ENCODE measurements at places on chromosomes 2 and 18.

GRCh38 chr2:186327251-186327868 lies 158.7 kb upstream of the ZC3H15 start:
- DNase-seq = no peak

GRCh38 chr18:74115046-74115445 lies 32.6 kb downstream of the FBXO15 start:
- DNase-seq = no peak

- DNase-seq = no peak
Observed at GRCh38 chr2:218853766-218854165, 5.8 kb upstream of the WNT6 start.

GRCh38 chr2:206611736-206612135 lies 30.6 kb upstream of the FAM237A start:
- DNase-seq = no peak

GRCh38 chr18:49561289-49562193 lies at the start of gene LIPG:
LIPG (plus strand) TSS chr18:49562057; CDS start chr18:49562309, 252 bp downstream.
- DNase-seq = peak; percentile 66

- no peak for DNase-seq
Observed at GRCh38 chr18:79224381-79224780, 155.2 kb downstream of the ATP9B start.

- DNase-seq = no peak
Observed at GRCh38 chr2:189661957-189662321, 680 bp downstream of the ASNSD1 start.

- no peak for DNase-seq
Observed at GRCh38 chr2:235537186-235537585, 43.3 kb downstream of the AGAP1 start.

DNA sequence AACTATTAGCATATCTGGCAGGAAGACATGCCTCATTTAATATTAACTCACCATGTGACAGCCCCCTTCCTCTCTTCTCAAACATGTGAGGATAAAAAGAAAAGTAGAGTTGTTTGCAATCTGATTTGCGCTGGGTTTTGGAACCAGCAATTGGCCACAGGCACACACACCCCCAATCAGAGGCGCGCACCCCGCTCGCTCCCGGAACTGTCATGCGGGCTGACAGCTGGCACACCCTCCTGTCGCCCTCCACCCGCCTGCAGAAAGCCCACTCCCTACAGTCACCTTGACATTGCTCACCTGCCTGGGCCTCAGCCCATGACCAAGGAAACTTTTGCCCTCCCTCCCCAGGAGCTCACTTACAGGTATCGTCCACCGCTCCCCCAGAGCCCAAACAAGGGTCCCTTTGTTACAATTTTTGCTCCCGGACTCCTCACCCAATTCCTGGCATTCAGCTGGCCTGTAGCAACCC lies 1.1 kb downstream of the COBLL1 start:
- peak; percentile 24 for DNase-seq

- DNase-seq = no peak
Observed at GRCh38 chr2:128361376-128362131, 42.9 kb upstream of the HS6ST1 start.

DNA sequence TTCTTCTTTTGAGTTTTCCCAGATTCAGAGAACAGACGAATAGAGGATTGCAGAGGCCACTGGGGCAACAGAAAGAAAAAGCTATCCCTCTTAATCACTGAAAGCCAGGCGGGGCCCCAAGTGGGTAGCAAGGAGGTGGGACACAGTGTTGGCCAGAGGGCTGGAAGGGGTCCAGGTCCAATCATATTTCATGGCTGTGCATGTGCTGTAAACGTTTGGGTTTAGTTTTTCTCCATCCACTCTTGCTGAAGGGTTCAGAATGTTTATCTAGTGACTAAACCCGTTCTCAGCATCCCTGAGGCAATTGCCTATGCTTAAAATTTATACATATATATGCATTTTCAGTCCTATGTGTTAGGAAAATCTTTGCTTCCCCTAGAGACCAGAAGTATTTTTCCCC lies 99.4 kb upstream of the EPHA4 start:
- DNase-seq = no peak

- no peak for DNase-seq
Observed at GRCh38 chr2:20541294-20541640, 94.4 kb downstream of the RHOB start.

DNA sequence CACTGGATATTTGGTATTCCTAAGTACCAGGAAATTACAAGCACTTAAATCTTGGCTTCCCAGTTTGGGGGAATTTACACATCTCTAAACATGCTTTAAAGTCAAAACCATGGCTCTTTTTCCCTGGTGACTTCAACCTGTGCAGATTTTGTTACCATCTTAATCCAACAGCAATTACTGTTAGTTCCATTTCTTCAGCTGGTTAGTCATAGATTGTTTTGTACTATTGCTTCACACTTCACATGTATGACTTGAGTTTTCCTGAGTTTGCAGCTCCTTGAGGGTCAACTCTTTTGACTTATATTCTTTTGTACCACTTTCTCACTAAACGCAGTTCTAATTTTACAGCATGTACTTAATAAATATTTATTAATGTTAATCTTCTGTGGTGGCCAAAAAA lies 203.4 kb upstream of the RND3 start:
- no peak for DNase-seq

DNA sequence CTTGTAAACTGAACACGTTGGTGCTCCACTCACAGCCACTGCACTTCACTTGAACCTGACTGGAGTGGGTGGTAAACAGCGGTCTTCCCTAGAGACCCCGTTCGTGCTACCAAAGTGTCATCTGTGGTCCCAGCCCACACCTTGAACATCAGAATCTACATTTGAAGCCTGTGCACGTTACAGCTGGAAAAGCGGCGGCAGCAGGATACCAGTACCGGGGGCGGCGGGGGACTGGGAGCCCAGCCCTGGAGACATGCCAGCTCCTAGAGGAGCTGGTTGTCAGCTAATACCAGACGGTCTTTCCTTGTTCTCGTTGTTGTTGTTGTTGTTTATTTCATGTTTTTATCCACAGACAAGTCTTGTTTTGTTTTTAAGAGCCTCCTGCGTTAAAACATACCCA lies 156.7 kb downstream of the WDSUB1 start:
- peak; percentile 63 for DNase-seq

DNA sequence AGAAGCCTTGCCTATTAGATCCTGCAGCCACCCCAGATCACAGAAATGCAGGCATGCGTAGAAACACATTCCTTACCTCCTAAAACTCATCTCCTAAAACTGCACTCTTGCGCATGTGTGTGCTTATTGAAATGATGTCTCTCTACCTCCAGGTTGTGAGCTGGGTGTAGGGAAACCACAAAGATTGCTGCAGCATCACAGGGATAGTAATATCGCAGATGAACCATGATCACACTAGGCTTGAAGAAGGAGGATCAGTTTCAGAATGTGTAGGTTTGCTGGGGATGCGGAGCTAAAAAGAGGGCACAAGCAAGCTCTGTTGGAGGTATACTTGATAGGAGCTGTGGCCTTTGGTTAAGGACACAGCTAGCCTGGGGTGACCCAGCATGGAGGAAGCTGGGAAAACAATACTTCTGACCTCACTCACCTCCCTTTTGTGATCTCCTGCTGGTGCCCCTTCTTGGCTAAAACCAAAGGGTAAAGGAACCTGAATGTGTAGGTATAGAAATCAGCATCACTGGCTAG lies 118.8 kb downstream of the SETBP1 start:
- DNase-seq = no peak

- DNase-seq = no peak
Observed at GRCh38 chr2:115386465-115386864, 944.0 kb downstream of the DPP10 start.

DNA sequence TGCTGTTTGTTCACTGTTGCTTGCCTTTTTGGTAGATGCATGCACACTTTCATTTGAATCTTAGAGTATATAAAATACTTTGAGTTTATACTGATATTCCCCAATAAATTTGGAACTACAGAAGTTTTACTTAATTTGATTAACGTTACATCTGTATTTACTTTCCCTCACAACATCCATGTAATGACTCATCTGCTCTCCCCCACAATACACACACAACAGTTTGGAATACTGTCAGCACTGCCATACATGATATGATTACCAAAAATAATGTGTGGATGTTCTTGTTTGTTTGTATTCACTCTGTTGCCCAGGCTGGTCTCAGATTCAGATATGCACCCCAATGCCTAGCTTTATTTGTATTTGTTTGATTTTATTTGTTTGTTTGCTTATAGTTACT lies 144.2 kb downstream of the WDR7 start:
- no peak for DNase-seq

DNA sequence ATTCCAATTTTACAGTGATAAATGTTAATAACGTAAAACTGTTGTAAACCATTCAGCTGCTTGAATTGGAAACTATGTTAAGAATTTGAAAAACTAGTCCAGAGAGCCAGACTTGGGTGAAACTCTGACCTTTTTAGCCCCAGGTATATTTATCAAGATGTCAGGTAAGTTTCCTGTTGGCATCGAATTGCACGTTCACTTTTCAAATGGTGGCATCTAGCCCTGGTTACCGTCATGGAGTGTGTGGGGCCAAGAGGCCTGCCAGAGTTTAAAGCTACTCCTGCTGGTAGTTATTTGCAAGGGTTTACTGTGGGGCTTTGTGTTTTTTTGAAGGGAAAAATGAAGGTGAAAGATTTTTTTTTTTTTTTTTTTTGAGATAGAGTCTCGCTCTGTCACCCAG lies 109.9 kb downstream of the WDSUB1 start:
- no peak for DNase-seq

GRCh38 chr2:29273685-29274611 lies 158.7 kb downstream of the CLIP4 start:
- DNase-seq = no peak

DNA sequence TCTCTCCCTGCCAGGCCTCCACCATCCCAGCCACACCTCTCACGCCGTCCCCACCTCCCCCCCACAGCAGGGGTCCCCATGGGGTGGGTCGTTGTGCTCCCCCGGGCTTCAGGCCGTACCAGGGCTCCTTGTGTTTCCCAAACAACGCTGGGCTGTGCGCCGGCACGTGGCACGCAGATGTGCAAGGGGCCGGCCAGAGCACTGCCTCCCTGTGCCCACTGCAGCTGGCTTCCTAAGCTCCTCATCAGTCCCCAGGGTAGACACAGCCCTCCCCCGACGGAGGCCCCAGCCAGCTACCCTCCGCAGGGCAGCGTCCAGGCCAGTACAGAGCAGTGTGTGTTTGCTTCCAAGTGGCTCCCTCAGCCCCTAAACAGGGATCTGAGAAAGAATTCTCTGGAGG lies 34.0 kb downstream of the BIN1 start:
- DNase-seq = no peak

DNA sequence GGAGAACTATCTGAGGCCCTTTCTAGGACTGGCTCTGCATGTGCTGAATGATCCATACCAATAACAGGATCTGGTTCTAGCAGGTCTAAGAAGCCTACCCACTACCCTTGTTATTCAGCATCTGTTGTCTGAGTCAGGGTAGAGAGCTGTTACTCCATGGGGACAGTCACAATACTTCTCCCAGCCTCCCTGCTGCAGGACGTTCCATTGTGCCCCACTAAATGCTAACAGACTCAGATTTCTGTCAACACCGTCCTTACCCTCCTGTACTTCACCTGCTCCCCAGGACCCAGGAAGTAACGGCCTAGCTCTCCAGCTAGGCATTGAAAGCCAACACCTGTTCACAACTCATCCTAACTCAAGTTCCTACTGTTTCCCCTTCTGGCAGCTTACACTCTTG lies 719.7 kb upstream of the ID2 start:
- no peak for DNase-seq

DNA sequence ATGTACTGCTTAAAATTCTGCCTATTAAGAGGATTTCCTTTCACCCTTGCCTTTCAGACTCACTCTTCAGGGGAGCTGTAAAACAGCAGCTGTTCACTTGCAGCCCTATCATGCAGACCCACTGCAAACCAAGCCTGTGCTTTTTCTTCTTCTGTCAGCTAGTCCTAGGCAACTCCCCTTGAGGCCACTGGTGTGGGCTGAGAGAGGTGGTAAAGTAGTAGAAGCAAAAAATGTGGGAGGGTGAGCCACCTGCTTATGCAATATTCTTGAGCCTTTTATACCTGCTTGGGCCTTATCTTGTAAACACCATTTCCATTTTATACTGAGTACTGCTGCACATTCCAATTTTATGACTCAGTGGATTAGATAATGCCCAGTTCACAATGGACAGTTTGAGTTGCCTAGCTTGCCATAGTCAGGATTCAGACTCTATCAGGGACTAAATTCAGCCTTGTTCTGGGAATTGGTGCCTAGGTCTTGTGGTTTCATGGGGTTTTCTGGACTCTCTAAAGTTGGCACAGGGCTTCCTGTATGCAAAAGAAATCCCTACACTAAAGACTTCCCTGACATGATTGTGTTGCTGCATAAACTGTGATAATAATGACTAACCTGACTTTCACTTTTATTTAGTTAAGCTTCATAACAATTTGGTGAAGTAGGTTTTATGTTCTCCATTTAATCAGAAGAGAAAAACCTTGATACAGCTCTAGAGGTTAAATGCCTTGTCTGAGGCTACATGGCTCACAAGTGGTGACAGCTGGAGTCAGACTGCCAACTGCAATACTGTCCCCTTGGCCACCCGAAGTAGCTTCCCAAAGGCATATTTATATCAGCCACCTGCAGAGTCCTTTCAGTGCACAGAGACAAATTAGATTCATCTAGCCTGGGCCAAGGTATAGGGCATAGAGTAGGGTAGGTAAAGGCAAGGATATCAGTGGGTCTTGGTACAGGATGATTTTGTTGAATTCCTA lies 47.4 kb upstream of the KDM3A start:
- no peak for DNase-seq

DNA sequence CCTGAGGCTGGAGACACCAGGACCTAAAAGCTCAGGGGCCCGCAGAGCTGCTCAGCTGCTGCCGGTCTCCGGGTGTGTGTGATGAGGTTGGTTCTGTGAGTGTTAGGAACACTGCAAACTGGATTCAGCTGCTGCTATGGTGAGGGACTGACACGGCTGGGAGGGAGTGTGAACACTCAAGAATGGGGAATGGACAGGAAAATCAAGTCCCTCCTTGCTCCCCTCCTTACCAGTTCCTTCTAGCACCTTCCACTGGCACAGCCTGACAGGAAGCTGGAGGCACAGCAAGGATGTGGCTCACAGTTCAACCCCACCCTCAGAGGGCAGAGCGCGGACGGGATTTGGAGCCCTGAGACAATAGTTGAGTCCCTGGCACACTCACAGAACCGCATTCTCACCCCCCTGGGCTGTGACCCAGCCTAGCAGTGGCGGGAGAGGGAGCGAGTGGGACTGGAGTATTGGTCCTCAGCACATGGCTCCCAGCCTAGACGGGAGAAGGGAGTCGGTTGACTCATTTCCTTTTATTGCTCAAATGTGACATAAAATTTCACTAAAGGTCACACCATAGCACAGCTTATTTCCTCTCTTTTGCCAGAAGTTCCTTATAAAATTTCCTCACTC lies 42.5 kb downstream of the LRRC30 start:
- DNase-seq = peak; percentile 57
